ENCODE measurements at places on chromosomes 5 and 9.

GRCh38 chr9:127280880-127281660, 16.5 kb downstream of the GARNL3 start:
- DNase-seq, result no peak

- no peak for DNase-seq
Measured at GRCh38 chr5:115336964-115337363, 40.5 kb upstream of the CCDC112 start.

DNA sequence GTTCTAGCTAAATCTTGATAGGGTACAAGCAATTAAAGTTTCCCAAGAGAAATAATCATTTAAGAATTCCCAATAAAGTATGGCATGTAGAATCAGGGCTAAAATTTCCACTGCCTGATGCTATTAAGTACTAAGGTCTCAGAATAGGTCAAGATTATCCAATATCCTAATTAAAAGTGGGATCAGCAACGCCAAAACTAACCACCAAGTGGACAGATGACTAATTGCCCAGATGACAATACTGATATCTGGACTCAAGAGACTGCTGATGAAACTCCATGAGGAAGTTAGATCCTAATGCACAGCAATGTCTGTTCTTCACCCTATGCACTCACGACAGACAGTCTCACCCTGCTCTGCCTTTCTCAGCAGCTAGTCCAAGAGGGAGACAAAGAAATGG, 14.3 kb downstream of the DEPDC1B start:
- no peak for DNase-seq

GRCh38 chr5:53549792-53550191, 10.6 kb upstream of the NDUFS4 start:
- DNase-seq, result no peak

DNA sequence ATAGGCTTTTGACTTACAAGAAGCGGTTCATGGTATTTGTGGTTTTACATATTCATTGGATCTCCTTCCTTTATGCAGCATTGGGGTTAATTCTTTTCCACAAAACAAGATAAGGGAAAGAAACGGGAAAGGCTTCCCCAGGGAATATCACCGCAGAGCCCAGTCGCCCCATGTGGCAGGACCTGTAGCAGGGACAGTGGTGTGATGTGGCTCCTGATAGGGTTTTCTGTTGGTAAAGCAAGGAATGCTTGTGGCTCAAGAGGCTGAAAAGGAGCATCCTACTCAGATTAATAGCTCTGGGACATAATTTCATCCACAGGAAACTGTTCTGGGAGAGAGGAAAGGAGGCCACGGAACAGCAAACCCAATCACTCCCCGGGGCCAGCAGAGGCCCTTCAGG, 699.9 kb downstream of the MTRR start:
- DNase-seq, result no peak

DNA sequence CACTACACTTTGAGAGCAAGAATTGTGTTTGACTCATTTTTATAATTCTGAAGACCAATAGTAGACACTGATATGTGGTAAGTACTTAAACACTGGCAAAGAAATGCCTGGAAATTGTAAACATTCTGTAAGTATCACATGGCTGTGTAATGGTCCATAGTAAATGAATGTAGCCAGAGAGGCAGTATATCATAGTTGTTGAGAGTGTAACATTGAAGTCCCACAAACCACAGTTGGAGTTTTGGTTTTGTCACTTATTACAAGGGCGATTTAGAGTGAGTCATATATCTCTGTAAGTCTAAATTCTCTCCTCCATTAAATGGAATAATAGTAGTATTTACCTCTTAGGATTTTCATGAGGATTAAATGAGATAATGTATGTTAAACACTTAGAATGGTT, 181.1 kb upstream of the MEF2C start:
- no peak for DNase-seq

GRCh38 chr9:38671748-38672147, 48.2 kb downstream of the FAM240B start:
- no peak for DNase-seq

DNA sequence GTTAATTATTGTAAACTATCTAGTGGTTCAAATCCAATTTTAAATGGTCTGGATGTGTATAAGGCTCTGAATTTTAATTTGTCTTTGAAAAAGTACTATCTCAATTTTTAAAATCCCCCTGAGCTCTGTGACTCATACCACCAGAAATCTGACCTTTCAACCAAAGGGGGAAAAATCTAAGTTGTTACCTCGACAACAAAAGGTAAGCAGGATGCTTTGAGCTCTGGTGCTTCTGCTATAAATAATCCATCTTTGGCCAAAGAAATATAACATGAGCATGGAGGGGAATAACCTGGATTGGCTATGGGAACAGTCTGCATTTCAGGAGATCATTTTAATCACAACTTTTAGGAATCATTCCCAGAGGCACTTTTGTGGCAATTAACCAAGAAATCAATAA, 76.3 kb upstream of the PCSK1 start:
- no peak for DNase-seq

- DNase-seq, result no peak
Measured at GRCh38 chr5:40575921-40576320, 103.8 kb upstream of the PTGER4 start.

GRCh38 chr5:149175346-149176105, 34.2 kb downstream of the ABLIM3 start:
- DNase-seq, result no peak

- DNase-seq, result no peak
Measured at GRCh38 chr5:75890546-75890945, 173.3 kb upstream of the POC5 start.

- no peak for DNase-seq
Measured at GRCh38 chr5:95921501-95921900, 40.1 kb downstream of the ELL2 start.

GRCh38 chr5:175124821-175125220, 319.2 kb downstream of the DRD1 start:
- DNase-seq, result no peak

GRCh38 chr9:73165911-73166310, 14.2 kb downstream of the ANXA1 start:
- no peak for DNase-seq

- no peak for DNase-seq
Measured at GRCh38 chr9:136623016-136623841, 39.5 kb upstream of the EGFL7 start.

DNA sequence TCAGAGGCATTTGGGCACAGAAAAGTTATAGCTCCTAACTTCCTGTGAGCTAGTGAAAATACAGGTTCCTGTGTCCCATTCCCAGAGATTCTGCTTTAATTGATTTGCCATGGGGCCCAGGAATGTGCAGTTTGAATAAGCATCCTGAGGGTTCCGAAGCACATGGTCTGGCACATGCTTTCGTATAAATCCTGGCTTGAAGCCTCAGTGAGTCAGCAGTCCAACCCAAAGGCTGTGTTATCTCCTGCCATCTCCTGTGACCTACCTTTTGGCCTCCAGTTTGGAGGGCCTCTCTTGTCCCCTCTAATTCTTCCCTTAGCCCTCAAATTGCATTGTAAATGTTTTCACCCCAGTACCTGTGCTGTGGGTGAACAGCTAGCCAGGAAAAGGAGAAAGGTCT, 183.8 kb downstream of the NR3C1 start:
- no peak for DNase-seq

- DNase-seq, result no peak
Measured at GRCh38 chr5:520196-520849, 3.9 kb downstream of the SLC9A3 start.

DNA sequence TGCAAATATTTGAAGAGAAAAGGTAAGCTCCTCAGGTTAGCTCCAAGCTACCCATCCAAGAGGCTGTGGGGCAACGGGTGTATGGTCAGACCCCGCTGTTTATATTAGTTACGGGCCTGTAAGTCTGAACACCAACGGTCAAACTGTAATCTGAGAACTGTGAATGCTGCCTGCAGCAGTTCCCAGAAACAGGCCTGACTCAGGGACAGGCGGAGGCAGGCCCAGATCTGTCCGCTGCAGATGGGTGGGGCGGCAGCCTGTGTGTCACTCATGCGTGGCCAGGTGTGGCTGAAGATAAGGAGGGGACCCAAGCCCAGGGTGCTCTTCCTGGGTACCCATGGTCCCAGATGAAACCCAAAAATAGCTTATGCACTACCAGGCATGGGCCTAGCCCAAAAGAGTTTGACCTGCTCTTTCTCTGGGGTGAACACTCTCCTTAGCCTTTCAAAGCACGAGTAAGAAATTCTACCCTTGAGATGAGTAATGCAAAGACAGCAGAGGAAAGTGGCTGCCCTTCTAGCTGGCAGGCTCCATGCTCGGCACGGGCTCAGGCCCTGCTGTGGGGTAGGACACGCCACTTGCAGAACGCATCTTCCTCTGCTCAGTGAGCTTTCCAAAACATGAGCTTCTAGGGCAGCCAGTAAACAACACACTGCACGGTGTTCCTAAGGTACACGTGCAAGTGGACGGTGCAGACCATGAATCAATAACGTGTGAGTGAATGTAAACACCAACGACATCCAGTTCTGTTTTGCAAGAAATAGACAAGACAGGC, 9.1 kb downstream of the UBAC1 start:
- DNase-seq, result no peak

DNA sequence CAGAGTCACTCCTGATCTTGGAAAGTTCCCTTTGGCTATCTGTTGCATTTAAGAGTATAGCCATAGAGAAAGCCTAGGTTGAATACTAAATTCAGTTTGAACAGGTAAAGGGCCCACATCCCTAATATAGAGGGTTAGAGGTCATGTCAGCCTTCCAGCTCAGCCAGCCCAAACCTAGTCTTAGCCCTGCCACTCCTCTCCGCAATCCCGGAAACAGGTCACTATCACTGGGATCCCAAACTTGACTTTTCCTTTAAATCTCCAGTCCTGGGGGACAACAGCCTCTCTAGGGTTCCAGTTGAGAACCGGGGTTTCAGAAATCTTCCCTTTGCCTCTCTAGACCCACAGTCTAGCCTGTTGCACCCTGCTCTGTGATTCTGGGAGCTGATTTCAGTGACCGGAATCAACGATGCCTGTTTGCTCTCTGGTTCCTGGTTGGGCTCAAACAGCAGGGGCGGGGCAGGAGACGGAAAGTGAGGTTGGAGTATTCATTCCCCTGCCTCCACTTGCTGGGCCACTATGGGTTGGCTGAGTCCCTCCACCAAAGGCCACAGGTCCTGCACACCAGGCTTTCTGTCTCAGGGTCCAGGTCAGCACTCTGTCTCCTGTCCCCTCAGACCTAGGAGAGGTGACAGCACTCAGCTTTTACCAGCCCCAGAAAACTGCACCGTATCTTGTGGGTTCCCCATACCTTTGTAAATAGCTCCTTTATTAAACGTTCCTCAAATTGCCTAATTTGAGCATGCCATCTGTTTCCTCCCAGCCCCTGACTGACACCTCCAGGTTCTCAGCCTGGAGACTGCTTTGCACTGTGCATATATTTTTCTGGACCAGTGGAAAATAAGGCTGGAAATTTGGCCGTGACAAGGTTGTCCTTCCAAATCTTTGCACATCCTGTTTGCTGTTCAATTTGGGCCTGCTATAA, 23.8 kb upstream of the CPEB4 start:
- no peak for DNase-seq

Data from GM04503 (cell line).